ENCODE measurements at places on chromosomes 1 and 21.

- no peak for DNase-seq
Observed at GRCh38 chr1:24735156-24735508, 10.1 kb upstream of the CLIC4 start.

GRCh38 chr1:193486671-193487229 lies 300.3 kb upstream of the B3GALT2 start:
- no peak for DNase-seq

DNA sequence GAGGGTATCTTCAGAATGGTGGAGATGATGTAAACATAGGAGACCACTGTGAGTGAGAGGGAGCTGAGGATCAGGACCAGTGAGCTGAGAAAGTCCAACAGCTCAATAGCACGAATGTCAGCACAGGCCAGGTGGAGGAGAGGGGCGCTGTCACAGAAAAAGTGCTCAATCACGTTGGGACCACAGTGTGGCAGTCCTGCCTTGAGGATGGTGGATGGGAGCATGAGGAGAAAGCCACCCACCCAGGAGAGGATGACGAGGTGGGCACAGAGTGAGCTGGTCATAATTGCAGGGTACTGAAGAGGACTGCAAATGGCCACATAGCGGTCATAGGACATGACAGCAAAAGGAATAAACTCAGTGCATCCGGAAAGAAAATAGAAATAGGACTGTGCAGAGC lies 8.1 kb downstream of the OR11L1 start:
- no peak for DNase-seq

- DNase-seq, result no peak
Observed at GRCh38 chr1:74498901-74499300, 13.5 kb downstream of the LRRC53 start.

- DNase-seq, result peak; percentile 47
Observed at GRCh38 chr21:17679002-17679600, 66.4 kb upstream of the BTG3 start.

DNA sequence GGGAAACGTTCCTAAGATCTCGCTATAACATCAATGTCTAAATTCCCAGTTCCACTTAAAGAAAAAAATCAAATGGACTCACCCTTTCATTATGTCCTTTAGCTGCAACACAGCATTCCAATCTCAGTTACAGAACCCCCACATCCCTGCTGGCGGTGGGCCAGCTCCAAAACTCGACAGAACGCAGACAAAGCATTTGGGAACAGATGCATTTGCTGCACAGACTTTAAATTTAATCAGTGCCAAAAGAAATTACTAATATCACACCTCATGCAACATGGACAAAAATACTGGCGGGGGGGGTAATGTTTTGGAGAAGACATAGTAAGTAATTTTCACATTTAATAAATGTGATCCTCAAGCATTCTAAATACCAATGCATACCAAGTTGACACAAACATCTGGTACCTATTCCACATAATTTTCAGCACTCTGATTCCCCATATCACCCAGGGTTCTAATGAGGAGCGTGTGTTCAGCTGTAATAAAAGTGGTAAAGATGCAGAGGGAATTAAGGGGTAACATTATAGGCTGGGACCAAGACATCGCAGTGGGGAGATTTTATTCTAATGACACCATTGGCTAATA lies 79.7 kb downstream of the TGFBR3 start:
- DNase-seq, result no peak

GRCh38 chr1:59903141-59903754 lies 23.3 kb downstream of the CYP2J2 start:
- DNase-seq, result no peak

- DNase-seq, result no peak
Observed at GRCh38 chr21:46097336-46098293, at the start of gene COL6A2. Gene COL6A2, plus strand, starts transcription at chr21:46098112.

DNA sequence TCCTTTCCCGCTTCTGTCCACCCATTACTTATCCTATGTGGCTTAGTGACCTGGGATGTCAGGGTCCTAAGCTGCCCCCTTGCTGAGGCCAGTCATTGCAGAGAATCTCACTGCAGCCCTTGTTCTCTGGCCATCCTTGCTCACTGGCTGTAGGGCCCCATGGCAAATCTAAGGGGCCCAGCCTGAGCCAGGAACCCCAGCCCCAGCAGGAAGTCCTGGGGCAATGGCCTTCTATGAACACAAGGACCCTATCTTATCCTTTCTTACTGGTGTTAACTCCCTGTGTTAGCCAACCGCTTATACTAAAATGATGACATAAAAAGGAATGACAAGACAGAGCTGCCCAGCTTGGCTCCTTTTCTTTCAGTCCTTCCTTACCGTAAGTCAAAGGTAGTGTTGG lies 29.9 kb downstream of the DHCR24 start:
- no peak for DNase-seq

- no peak for DNase-seq
Observed at GRCh38 chr1:52352690-52353089, 13.3 kb downstream of the CC2D1B start.

DNA sequence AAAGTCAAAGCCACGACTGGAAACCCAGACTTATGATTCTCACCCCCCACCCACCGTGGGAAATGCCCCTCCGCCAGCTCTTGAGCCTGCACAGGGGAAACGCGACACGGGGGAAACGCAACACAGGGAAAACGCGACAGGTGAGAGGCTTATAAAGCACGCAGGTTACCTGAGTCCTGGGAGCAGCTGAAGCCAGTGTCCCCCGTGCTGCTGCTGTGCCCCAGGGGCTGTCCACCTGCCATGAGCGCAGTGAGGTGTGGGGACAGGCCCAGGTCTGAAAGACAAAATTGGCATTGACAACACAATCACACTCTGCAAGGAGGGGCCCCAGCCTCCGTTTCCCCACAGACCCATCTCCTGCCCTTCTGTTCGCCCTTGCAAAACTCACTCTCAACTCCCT lies 46.3 kb downstream of the GPR161 start:
- no peak for DNase-seq

GRCh38 chr1:6097824-6098223 lies 52.1 kb downstream of the KCNAB2 start:
- DNase-seq, result no peak

DNA sequence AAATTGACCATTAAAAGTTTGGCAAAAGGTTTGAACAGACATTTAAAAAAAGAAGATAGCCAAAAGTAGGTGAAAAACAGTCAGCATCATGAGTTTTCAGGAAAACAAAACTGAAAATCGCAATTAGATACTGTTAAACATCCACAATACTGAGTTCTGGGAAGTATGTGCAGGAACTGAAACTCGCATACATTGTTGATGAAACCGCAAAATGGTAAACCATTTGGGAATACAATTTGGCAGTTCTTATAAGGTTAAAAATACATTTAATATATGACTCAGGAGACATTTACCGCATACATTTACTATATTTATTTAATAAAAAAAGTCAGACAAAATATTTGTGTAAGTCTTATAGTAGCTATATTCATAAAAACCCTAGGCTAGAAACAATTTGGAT lies 393.2 kb downstream of the COL11A1 start:
- DNase-seq, result no peak

DNA sequence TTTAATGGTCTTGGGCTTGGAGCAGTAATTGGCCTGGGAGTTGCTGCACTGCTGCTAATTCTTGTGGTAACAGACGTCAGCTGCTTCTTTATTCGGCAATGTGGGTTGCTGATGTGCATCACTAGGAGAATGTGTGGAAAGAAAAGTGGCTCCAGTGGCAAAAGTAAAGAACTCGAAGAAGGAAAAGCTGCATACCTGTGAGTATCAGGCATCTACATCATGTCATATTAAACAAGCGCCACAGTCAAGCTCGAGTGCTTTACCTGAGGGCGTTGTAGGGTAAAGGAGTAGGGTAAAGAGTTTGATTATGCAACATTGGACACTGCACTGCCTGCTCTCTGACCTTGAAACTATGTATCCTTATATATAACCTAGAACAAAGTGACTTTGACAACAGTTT lies 510.6 kb downstream of the NCAM2 start:
- DNase-seq, result no peak

- no peak for DNase-seq
Observed at GRCh38 chr21:32207406-32207716, 71.5 kb downstream of the MIS18A start.

- no peak for DNase-seq
Observed at GRCh38 chr1:60832367-60832766, 250.0 kb upstream of the NFIA start.

GRCh38 chr1:181144238-181144637 lies 55.7 kb downstream of the IER5 start:
- DNase-seq, result no peak

DNA sequence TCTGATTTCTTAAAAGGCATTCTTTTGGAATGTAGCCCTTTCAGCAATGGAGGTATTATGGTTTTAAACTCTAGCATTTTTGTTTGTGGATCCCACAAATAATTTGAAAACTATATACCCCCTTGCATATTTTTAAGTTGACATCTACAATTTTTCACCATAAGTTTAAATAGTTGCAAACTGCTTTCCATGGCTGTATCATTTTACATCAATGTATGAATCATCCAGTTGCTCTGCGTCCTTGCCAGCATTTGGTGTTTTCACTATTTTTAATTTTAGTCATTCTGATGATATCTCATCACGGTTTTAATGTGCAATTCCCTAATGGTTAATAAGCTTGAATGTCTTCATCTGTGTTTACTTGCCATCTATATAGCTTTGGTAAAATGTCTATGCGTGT lies 20.7 kb downstream of the DIPK1A start:
- no peak for DNase-seq

Measured in right renal cortex interstitium (tissue), 3 donors.